ENCODE measurements at places on chromosomes 2 and 18.

DNA sequence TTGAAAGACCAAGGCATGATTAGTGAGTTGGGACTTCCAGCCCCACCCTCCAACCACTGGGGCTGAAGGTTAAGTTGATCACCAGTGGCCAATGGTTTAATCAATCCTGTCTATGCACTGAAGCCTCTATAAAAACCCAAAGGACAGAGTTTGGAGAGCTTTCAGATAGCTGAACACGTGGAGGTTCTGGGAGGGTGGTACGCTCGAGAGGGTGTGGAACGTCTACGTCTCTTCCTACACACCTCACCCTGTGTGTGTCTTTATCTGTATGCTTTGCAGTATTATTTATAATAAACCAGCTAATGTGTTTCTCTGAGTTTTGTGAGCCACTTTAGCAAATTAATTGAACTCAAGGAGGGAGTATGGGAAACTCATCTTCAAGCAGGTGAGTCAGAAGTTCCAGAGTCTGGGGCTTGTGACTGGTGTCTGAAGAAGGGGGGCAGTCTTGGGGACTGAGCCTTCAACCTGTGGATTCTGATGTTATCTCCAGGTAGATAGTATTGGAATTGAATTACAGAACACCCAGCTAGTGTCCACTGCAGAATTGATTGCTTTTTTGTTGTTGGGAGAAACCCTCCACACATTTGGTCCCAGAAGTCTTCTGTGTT, 20.3 kb downstream of the ACTR3 start:
- DNase-seq: peak; percentile 69

GRCh38 chr2:9168821-9169221, 37.8 kb upstream of the ASAP2 start:
- DNase-seq: no peak

- no peak for DNase-seq
Observed at GRCh38 chr2:172207911-172208310, 105.2 kb upstream of the DLX2 start.

GRCh38 chr2:190311893-190312634, 7.6 kb downstream of the HIBCH start:
- no peak for DNase-seq

GRCh38 chr2:11945139-11946126, 199.0 kb downstream of the LPIN1 start:
- peak; percentile 19 for DNase-seq

DNA sequence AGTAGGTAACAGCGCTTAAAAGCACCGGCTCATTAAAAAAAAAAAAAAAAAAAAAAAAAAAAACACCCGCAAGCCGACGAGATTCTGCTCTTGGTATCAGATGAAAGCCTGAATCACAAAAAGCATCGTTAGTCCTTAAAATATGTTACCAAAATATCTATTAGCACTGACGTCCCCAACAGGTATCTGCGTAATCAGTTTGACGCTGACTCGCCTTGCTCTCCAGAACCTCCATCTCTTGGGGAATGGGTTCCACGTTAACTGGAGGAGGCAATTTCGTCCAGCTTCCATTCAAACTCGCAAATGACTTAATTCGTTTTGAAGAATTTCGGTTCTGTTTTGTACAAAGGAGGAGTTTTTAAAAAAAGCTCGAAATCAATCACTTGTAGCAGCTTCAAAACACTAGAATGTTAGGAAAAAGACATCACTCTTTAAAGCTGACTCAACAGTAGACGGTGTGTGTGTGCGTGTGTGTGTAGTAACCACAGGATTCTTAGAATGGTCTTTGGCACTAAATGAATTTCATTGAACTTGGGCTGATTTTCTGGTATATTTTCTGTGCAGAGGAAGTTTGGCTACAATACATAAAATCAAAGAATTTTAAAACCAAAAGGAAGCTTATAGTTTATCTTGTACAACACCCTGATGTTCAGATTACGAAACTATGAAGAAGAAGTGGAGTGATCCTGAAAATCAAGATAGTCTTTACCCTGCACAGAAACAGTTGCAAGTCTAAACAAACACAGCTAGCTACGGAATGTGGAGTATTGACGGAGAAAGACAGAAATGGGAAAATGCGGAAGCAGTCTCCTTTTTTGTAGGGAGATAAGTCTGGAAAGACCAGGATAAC, 1.1 kb upstream of the PGAP1 start:
- DNase-seq: peak; percentile 89

- DNase-seq: no peak
Observed at GRCh38 chr2:65231121-65231520, 3.5 kb downstream of the ACTR2 start.

DNA sequence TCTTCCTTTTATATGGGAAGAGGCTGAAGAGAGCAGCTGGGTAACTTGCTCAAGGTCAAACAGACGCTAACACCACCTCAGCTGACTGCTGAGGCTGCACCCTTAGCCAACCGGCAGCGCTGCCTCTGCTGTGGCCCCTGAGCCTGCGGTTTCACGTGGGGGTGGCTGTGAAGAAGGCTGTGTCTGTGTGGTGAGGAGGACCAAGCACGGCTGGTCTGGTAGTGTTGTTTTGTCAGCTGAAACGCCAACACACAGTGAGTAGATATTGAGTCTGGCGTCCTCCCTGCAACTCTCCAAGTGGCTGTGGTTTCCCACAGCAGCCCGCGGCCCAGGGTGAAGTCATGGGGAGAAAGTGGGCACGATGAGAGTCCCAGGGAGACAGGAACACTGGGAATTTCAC, 69.6 kb downstream of the THNSL2 start:
- peak; percentile 35 for DNase-seq

DNA sequence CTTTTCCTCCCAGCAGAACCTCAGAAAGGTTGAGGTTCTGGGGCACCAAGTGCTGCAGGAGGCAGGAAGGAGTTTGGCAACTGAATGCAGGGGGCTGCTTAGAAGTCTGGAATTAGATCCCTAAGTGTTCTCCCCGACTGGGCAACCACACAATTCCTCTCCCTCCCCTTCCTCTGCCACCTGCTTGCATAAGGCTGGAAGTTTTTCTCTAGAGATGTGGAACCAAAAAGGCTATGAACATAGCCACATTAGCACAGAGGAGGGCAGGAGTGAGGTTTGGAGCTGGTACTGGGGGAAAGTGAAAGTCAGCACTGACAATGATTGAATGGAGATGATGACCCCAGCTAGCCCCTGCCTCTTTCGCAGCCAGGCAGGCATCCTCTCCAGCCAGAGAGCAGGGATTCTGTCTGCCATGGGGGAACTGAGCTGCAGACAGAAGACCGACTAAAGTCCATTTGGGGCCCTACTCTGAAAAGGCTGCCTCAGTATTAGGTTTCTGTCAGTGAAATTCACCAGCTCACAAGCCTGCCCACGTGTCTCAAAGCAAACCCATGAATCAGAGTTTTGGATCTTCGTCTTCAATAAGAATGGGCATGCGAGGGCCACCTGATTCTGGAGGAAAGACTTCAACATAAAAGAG, 87.9 kb upstream of the ITGA6 start:
- no peak for DNase-seq

DNA sequence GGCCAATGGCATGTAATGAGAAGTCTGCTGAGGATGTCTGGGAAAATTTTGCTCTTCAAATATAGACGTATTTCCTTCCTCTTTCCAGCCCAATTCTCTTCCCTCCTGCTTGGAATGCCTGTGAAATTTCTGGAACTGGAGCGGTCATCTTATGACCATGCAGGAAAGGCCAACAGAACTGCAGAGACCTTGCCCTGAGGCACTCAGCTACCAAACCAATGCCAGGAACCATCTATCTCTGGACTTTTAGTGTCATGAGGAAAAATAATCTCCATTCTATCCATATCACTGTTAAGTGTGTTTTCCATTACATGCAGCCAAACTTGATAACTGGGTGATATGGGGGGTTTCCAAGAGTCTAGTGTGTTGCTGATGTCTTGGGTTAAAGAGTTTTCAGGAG, 363.7 kb downstream of the SLC4A3 start:
- DNase-seq: no peak

DNA sequence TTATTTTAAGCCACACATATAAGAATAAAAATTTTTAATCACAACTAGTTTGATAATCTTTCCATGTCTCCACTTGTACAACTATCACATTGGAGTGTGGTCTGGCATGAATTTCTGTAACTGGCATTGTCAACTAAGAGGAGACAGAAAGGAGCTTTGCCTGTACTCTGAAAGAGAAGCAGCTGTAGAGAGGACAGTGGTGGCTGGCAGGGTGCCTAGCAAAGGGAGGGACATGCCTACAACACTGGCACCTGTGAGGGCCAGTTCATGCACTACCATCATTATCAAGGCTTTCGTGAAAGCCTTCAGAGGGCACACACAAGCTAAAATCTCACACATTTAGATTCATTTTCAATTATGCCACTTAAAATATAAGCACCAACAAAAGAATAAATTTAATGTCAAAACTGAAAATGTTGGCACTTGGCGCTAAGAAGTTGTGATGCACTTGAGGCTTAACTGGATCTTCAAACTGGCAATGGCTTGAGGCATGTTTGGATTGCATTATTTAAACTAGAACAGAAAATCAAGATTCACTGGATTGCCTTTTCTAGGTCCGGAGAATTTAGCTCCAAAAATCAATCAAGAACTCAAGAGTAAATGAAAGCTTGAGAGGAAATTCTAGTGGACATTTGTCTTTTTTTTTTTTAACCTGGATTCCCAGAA, 238.6 kb downstream of the ZNF385B start:
- no peak for DNase-seq

- peak; percentile 33 for DNase-seq
Observed at GRCh38 chr18:59921384-59921891, 21.6 kb downstream of the PMAIP1 start.

GRCh38 chr2:121925466-121925865, 170.0 kb downstream of the TSN start:
- DNase-seq: no peak

DNA sequence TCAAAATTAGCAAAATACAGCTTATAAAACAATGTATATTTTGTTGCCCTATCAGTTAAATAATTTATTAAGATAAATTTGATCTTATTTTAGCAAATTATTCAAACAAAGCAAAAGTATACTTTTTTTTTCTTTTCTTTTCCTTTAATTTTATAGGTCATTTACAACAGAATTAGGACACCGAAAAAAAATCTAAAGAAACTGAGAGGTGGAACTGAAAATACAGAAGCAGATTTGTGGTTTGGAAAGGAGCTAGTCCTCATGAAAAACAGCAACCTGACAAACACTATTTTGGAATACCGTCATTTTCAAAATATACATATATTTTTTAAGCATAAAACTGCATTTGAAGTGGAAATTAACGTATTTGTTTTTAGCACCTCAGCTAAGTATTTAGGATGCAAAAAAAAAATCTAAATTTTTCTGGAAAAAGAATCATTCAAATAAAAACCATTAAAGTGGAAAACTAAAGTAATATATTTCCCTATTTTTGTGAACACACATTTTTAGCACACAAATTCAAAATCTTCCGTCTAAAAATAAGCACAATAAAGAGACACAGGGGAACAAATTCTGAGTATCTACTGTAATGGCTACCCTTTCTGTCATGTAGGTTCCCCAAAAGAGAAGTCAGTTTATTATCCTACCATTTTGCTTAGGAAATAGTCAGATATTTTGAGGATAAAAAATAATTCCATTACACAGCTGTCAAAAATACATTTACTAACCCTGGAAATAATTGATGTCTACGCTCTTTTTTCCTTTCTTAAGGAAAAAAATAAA, 2.7 kb downstream of the CCDC88A start:
- no peak for DNase-seq

DNA sequence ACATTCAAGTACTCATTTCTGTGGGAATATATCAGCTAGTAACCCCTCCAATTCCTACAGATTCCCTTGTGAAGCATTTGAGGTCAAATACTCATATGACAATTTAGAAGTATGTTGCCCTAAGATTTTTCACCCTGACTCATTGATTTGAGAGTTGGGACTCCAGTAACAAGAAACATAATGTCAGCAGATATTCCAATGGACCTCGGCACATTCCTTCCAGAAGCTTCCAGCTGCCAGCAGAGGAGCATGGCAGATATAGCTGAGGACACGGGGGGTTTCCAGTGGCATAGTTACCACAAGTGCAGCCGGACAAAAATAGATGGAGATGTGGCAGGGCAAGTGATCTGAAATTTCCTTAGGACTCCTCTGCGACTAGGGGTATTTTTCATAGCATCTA, 101.9 kb upstream of the ARHGAP28 start:
- DNase-seq: no peak

- no peak for DNase-seq
Observed at GRCh38 chr2:203599509-203599908, 64.4 kb upstream of the RAPH1 start.

GRCh38 chr18:51038110-51038509, 8.1 kb downstream of the SMAD4 start:
- DNase-seq: no peak

DNA sequence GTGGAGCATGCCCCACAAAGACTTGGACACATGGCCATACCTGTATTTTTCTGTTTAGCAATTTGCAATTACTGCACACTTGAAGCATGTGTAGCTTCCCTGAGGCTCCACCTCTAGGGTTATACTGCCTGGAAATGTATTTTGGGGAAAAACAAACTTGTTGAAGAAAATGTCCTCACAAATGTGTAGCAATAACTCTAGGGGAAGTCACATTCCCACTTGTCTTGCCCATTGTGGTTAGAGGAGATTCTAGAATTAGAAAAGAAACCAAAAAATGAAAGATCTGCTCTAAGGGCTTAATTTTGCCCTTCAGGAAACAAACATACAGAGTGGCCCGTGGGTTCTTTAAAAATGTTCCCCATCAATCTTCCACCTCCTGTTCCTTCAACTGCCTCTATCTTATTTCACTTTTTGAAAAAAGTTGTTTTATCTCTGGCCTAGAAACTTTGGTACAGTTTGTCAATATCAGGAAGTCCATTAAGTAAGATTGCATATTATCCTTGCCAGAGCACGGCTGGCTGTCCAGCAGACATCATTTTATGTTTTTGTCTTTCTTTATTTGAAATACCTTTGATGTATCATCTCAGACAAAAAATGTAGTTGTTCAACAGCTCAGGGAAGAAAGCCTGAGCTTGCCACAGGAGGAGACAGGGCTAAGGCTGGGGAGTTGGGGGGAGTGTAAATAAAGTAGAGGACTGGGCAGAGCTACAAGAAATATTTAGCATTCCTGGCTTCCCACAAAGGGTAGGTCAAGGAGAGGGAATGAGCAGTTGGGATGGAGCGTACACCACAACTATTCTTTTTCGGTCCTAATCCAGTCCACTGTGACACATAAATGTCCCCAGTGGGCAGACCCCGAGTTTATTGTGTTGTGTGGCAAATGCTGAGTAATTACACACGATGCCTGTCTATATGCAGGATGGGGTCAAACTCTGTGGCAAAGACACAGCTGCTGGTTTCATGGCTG, 96.8 kb upstream of the CDC42EP3 start:
- no peak for DNase-seq

- DNase-seq: no peak
Observed at GRCh38 chr2:172993139-172993538, 82.5 kb upstream of the MAP3K20 start.
